Hepatocyte (in vitro differentiated cells): ENCODE measurements at places on chromosomes 12 and 14. TPM values are rescaled to one million over a fixed set of nuclear protein-coding genes. Genes with fewer than 3 reads are reported as not detected.

DNA sequence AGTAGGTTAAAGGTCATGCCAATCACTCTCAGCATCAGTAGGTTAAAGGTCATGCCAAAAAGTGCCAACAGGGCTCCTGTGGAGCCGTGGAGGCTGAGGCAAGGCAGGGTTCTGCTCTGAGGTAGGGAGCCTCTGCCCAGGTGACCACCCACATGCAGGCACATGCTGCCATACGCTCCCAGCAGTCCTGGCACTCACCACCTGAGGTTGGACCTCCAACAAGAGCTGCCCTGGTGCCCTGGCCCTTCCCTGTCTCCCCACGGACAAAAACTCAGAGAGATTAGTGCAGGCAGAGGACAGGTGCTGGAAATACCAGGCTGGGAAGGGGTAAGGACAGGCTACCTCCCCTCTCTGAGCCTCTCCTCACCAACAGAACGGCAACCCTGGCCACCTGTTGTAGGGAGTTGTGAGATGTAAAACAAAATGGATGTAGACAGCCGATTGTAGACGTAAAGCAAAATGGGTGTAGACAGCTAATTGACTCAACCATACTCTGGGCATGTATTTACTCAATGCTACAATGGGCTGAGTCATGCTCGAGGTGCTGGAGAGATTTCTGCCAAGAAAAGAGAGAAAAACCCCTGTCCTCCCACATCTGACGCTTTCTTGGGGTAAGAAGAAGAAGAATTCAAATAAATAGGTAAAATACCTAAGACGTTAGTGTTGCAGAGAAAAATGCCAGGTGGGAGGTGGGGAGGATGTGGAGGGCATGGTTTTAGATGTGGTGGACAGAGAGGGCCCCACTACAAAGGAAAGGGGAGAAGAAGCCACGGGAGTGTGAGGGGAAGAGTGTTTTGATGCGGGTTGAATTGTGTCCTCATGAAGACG, 32.4 kb downstream of the LTBP2 start:
- no peak for DNase-seq

- DNase-seq = peak; percentile 11
These were observed 59.1 kb downstream of the DCAF5 start for GRCh38 chr14:69093631-69094421.

OTX2 gene
- total RNA-seq = 0.53 TPM in 1 of 2 replicates, not detected in the other

USP5 gene
- 60.5 and 61.6 TPM in 2 replicates for total RNA-seq

TEX52 gene
- not detected in 2 replicates for total RNA-seq

GRCh38 chr12:118188690-118189371, 52.9 kb downstream of the PEBP1 start:
- no peak for DNase-seq

PLBD2 gene
- total RNA-seq = 19.1 and 32.5 TPM in 2 replicates

DNA sequence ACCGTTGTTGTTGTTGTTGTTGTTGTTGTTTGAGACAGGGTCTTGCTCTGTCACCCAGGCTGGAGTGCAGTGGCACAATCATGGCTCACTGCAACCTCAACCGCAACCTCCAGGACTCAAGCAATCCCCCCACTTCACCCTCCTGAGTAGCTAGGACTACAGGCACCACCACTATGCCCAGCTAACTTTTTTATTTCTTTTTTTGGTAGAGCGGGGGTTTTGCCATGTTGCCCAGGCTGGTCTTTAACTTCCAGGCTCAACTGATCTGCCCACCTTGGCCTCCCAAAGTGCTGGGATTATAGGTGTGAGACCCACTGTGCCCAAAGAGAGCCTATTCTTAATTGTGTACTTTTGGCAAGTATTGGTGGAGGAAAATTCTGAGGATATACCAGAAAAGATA, 25.7 kb downstream of the MOK start:
- no peak for DNase-seq

HOTAIR gene
- total RNA-seq = 0.32 and 0.90 TPM in 2 replicates

DNA sequence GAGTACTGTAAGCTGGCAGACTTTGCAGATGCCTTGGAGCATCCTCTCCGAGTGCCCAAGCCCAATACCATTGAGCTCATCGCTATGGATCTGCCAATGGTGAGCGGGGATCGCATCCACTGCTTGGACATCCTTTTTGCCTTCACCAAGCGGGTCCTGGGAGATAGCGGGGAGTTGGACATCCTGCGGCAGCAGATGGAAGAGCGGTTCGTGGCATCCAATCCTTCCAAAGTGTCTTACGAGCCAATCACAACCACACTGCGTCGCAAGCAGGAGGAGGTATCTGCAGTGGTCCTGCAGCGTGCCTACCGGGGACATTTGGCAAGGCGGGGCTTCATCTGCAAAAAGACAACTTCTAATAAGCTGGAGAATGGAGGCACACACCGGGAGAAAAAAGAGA, 41.6 kb downstream of the FIGNL2 start:
- no peak for DNase-seq

DHRS2 gene
- 10.4 and 13.2 TPM in 2 replicates for total RNA-seq

GRCh38 chr14:93114068-93114710, 1.5 kb downstream of the ITPK1 start:
- peak; percentile 11 for DNase-seq

ADAM20 gene
- total RNA-seq = 0.08 and 0.30 TPM in 2 replicates

TAS2R46 gene
- 2.6 and 2.9 TPM in 2 replicates for total RNA-seq

CCDC197 gene
- total RNA-seq = not detected in 2 replicates

CLEC9A gene
- total RNA-seq = not detected in 2 replicates

- DNase-seq = no peak
These were observed 12.9 kb downstream of the GPR84 start for GRCh38 chr12:54351341-54351740.

GRCh38 chr14:22866874-22867273, 4.7 kb upstream of the LRP10 start:
- DNase-seq = no peak

DNA sequence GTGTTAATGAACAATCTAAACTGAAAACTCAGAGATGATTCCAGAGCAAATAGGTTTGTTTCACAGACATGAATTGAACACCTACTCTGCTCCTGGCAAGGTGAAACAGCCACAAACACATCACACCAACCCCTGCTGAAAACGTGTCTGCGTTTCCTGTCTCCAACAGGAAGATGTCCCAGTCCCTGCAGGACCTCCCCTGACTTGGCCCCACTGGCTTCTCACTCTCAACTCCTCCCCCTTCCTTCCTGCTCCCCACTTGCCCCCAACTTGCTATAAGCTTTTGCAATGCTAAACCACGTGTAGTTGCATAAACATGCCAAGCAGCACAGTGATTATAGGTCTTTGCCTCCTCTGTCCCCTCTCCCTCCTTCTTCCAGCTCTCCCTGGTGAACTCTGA, 567.6 kb downstream of the BCL11B start:
- no peak for DNase-seq

DNA sequence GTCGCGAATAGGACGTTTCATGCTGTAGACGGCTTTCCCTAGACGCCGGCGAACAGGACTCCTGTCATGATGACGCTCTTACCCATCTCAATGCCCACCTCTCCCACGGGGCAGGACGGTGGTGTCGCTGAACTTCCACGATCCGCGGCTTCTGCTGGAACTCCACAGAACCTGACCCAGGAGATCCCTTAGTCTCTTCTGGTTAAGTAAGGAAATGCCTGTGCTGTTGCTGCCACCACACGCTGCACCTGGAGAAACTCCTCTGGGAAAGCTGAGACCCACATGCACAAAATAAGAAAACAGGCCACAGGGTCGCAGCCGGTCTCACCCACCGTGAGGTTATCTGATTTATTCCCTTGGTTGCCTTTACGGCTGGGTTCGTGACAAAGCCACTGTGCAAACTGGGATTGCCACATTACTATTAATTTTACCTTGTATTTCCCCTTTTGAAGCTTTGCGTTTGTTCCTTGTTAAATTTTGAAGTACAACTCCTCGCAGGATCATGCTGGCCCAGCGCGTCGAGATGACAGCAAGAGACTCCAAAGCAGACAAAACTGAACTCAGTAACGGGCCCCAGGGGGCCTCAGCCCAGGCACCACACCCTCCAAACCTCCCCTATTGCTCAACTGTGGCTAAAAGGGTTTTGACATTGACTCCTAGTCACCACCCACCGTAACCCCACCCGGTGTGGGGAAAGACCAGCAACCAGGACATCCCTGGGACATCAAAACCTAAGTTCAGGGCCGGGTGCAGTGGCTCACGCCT, 9.2 kb upstream of the MMP17 start:
- DNase-seq = no peak

- DNase-seq = no peak
These were observed 8.9 kb downstream of the CHGA start for GRCh38 chr14:92931681-92932447.

DNA sequence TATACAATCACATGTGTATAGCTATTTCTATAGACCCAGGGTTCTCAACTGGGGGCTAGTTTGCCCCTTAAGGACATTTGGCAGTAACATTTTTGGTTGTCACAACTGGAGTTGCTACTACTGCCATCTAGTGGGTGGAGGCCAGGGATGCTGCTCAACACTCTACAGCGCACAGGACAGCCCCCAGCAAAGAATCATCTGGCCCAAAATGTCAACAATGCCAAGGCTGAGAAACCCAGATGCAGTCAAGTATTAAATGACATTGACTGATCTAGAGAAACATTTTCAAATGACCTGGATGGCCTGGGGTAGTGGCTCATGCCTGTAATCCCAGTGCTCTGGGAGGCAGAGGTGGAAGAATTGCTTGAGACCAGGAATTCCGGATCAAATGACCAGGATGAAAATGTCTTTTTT, 5.8 kb downstream of the WSB2 start:
- DNase-seq = peak; percentile 52

CIROP gene
- not detected in 2 replicates for total RNA-seq

- DNase-seq = no peak
These were observed 526.6 kb upstream of the CCDC196 start for GRCh38 chr14:65959563-65960024.

DNA sequence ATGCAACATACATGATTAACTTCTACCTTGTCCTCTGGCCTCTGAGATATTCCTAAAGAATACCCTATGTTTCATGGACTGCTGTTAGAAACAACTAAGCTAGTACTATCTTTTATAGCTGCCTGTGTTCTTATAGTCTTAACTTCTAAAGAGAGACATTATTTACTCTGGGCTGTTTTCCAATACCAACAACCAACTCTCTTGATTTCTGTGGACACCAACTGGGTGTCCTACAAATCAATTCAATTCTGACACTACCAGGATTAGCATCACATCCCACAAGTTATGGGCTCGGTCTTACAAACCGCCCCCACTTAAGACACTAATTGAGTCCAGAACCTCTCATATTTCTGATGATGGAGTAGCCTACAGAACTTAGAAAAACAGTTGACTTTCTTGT, 8.3 kb downstream of the XPOT start:
- no peak for DNase-seq

DNA sequence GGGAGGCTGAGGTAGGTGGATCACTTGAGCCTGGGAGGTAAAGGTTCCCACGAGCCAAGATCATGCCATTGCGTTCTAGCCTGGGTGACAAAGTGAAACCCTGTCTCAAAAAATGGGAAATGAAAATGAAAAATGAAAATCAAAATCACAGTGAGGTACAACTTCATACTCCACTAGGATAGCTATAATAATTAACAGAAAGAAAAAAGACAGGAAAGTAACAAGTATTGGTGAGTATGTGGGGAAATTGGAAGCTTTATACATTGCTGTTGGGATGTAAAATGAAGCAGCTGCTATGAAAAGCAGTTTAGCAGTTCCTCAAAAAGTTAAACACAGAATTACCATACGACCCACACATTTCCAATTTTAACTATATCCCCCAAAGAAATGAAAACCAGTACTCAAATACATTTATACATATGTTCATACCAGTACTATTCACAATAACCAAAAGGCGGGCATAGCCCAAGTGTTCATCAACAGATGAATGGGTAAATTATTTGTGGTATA, 22.2 kb downstream of the SGPP1 start:
- no peak for DNase-seq

DNA sequence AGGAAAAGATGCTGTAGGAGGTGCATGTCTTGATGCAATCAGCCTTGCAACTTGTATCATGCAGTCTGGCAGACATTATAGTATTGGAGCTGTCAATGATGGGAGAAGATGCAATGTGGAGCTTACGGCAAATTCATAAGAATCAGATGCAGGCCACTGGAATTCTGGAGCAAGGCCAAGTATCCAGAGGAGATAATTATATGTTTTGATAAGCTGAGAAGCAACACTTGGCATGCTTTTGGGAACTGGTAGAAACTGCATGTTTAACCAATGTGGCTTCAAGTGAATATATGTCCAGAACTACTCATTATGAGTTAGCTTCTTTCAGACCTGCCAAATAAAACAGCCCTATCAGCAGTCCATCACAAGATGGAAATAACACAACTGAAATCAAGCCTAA, 249.1 kb upstream of the PPFIA2 start:
- DNase-seq = no peak

DNA sequence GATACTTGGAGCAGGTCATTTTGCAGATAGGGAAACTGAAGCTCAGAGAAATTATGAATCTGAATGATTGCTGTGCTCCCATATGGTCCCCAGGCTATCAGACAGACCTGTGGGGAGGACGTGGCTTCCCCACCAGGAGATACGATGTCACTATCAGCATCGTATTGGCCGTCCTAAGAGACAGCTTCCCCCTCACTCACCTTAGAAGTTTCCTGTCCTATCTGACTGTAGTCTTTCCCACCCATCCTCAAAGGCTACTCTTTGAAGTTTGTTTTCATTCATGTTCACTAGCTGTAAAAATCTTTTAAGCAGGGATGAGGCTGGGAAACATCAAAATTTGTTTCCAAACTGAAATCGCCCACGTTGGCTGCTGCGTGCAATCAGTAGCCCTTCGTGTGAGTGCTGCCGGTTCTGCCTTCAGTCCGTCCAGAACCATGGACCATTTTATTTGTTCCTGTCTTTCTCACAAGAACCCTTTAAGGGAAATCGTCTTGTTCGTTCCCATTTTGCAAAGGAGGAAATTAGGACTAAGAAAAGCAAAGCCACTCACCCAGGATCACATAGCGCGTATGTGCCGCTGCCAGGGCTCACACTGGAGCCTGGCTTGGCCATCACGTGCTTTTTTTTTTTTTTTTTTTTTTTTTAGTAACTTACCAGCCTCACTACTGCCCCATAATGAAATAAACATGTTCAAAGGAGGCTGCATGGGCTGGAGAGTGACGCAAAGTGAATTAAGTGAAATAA, 1.0 kb upstream of the KDM2B start:
- DNase-seq = no peak

GRCh38 chr12:132216354-132216987, 72.2 kb downstream of the NOC4L start:
- DNase-seq = no peak

GRCh38 chr12:69988481-69989321, 163.7 kb downstream of the MYRFL start:
- DNase-seq = peak; percentile 34

- DNase-seq = no peak
These were observed 116.3 kb downstream of the TSPAN8 start for GRCh38 chr12:71041476-71041875.

- no peak for DNase-seq
These were observed 1.0 kb upstream of the PLEKHA5 start for GRCh38 chr12:19128485-19128884.

KRT3 gene
- total RNA-seq = not detected in 2 replicates

GRCh38 chr14:102913341-102914211, 8.9 kb upstream of the AMN start:
- DNase-seq = no peak
